ENCODE measurements at places on chromosomes 2 and 18.

- H3K27me3 ChIP-seq = no peaks in the 10 kb centered on the region
- no peaks in the 10 kb centered on the region for H3K36me3 ChIP-seq
- no peak overlapping the region for H3K27ac ChIP-seq
- DNase-seq = no peak
- no peak overlapping the region for H3K4me3 ChIP-seq
Observed at GRCh38 chr2:64586054-64586453, 61.9 kb downstream of the AFTPH start.

GRCh38 chr2:150136401-150136800 is 351.1 kb downstream of the RND3 start:
- no peaks in the 10 kb centered on the region for H3K36me3 ChIP-seq
- no peak overlapping the region for H3K4me3 ChIP-seq
- no peaks in the 10 kb centered on the region for H3K4me1 ChIP-seq
- no peak overlapping the region for H3K27ac ChIP-seq

DNA sequence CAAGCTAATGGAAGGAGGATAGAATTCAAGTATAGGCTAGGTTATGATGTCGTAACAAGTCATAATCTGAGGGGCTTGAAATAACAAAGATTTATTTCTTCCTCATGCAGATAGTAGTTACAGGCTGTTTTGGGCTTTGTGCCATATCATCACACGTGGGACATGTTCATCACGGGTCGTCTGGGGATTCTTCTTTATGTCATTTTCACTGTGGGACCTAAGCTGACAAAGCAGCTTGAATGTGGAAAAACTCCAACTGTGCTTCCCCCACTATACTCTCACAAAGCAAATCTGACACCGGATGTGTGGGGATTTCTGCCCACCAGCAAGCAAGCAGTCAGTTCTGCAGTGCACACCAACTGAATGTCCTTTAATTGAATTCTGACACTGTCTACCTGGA is 124.8 kb downstream of the LTBP1 start:
- no peak overlapping the region for H3K27ac ChIP-seq
- no peaks in the 10 kb centered on the region for H3K36me3 ChIP-seq
- no peak for DNase-seq
- no peaks in the 10 kb centered on the region for H3K27me3 ChIP-seq

DNA sequence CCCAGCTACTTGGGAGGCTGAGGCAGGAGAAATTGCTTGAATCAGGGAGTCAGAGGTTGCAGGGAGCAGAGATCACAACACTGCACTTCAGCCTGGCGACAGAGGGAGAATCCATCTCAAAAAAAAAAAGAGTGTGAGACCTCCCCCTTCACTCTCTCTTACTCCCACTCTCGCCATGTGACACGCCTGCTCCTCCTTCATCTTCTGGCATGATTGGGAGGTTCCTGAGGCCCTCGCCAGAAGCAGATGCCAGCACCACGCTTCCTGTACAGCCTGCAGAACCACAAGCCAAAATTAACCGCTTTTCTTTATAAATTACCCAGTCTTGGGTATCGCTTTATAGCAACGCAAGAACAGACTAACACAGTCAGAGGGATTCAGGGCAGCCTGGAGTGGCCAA is 66.3 kb upstream of the CREB1 start:
- no peak for DNase-seq
- no peaks in the 10 kb centered on the region for H3K27me3 ChIP-seq
- no peaks in the 10 kb centered on the region for H3K36me3 ChIP-seq
- no peaks in the 10 kb centered on the region for H3K4me1 ChIP-seq
- H3K27ac ChIP-seq = no peak overlapping the region

DNA sequence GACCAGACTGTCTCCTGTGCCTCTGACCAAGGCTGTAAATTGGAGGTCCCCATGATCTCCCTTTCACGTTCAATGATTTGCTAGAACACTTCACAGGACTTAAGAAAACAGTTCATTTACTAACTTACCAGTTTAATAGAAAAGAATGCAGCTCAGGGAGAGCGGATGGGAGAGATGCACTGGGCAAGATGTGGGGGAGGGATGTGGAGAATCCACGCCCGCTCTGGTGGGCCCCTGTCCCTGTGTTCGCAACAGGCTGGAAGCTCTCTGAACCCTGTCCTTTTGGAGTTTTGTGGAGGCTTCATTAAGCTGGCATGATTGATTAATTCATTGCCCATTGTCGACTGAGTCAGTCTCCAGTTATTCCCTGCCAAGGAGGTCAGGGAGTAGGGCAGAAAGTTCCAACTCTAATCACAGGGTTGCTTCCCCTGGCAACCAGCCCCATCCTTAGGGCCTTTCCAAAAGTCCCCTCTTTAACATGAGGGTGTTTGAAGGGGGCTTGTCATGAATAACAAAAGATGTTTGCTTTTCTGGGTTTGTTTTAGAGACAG is 257.1 kb downstream of the ACKR3 start:
- H3K4me1 ChIP-seq = no peaks in the 10 kb centered on the region
- no peak overlapping the region for H3K27ac ChIP-seq
- no peak for DNase-seq
- no peaks in the 10 kb centered on the region for H3K36me3 ChIP-seq

All from adrenal gland (tissue), 19 donors.